Activated CD8-positive, alpha-beta memory T cell treated with anti-CD3 and anti-CD28 coated beads for 1 hour (primary cell): ENCODE measurements at places on chromosomes 1 and 21.

GRCh38 chr1:244077473-244078220 lies 26.6 kb downstream of the ZBTB18 start:
- DNase-seq: no peak

DNA sequence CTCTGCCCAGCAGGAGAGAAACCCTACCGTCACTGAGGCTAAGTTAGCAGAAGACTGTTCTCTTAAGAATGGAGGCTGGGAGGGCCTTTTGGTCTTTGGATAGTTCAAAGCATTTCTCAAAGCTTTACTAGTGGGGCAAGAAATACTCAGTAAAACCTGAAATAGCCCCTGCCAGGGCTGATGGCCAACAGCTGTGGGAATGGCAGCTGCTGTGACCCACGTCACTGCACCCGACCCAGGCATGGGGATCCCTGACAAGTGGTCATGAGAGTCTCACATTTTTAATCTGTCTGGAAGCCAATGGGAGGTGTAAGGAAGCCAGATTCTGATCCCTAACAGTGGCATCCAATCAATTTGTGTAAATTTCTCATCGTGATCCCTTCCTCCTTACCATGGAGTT lies 44.5 kb upstream of the ENAH start:
- DNase-seq: no peak

GRCh38 chr1:197912739-197913494 lies 4.3 kb upstream of the LHX9 start:
- DNase-seq: no peak

GRCh38 chr21:25561668-25562641 lies 45.3 kb downstream of the MRPL39 start:
- peak; percentile 37 for DNase-seq

DNA sequence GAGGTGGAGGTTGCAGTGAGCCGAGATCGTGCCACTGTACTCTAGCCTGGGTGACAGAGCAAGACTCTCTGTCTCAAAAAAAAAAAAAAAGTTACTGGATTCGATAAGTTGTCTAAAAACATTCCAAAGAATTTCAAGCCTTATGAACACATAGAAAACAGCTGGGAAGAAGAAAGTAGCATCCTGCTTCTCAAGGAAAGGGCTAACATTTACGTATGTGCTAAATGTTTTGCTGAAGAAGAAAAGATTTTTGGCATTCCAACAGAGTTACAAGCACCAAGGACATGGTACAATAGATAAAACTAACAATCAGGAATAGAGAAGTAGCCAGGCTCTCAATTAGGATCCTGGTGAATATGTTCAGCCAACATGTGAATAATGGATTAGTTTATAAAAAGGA lies 69.8 kb downstream of the HFM1 start:
- DNase-seq: no peak

GRCh38 chr1:168379104-168379860 lies 98.6 kb downstream of the TBX19 start:
- DNase-seq: no peak

- no peak for DNase-seq
Measured at GRCh38 chr1:230458509-230458908, 32.4 kb upstream of the PGBD5 start.

GRCh38 chr1:37817481-37817880 lies 9.5 kb upstream of the YRDC start:
- DNase-seq: no peak

DNA sequence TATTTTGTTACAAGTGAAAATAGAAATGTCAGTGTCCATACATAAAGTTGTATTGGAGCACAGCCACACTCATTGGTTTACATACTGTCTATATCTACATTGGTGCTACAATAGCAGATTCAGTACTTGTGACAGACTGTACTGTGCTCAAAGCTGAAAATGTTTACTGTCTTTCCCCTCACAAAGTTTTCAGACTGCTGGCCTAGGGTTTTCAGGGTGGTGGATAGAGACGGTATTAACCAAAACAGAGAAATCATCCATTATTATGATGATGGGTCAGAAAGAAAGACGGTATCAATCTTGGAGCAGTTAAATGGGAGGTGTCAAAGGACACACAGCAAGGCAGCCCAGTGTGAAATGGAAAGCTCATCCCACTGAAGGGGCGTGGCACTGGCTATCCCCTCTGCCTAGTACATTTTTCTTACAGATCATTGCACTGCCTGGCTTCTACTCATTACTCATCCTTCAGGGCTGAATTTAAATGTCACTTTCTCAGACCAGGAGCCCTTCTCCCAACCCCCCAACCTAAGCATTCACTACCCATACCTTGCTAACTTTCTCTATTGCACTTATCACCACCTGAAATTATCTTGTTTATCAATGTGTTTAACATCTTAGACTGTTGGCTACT lies 10.2 kb downstream of the JAK1 start:
- DNase-seq: no peak

- DNase-seq: no peak
Measured at GRCh38 chr21:43034101-43034500, 41.5 kb downstream of the CBS start.

DNA sequence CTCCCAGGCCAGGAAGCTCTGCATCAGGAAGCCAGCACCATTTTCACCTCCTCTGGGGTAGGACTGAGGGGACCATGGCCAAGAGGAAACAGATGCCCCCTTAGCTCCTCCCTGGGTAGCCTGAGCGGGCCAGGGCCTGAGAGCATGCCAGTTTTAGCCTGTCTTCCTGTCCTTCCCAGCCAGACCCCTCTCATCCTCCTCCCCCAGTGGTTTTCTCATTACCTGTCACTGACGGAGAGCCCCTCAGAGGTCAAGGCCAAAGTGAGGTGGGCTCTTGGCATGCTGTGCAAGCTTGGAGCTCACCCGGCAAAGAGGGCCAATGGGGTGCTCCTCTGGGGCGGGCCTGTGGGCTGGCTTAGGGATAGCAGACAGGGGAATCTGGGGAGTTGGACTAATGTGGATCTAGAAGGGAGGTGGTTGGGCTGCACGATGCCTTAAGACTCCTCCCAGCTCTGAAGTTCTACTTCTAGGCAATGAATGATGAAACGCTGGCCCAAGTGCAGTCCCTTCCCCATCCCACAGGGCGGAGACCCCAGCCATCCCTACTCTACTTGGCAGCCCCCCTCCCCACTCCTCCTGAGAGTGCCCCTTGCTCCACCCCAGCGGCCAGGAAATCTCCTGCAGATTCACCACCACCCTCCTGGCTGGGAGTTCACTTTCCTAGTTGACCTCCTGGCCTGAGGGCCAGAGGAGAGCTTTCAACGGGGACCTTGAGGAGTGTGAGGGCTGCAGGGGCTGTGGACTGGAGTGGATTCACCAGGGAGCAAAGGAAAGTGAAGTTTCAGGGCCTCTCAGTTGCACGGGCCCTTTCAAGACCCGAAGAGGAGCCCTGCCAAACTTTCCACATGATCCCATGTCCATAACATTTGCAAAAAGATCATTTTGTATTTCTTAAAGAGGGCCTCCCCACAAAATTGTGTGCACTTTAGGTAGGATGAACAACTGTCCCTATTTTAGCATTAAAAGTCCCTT lies 9.4 kb upstream of the LMNA start:
- DNase-seq: no peak

GRCh38 chr1:15621975-15622374 lies 4.7 kb downstream of the DDI2 start:
- no peak for DNase-seq

DNA sequence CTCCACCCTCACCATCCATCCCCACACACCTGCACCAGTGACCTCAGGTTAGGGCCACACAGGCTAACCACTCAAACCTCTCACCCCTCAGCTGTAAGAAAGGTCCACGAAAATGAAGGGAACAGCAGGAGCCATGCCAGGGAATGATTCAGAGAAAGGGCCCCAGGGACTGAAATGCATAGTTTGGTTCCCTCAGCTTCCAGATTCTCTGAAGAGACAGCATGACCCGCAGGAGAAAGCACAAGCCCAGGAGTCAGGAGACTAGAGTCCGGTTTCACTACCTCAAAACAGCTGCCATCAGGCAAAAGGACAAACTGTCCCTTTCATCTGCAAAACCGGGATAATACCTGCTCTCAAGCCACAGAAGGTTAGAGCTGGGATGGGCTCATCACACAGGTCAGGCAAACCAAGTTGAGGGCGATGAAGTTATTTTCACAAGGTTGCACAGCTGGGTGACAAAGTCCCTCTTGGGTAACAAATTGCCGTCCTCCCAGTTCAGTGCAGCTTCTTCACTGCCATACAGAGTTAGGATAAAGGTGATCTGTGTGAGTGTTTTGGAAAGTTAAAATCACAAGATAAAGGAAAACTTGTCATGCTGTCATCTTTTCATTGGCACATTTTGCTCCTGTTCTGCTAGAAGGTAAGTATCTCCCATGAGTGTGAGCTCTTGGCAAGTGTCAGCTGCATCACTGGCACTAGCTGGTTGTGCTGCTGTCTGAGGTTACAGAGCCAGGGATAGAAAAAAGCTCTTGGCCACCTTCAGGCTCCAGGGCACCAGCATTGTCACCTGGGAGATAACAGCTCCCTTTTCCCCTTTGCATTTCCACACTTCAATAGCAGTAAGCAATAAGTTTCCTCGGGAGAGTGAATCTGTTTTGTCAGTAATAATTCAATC lies 120.4 kb downstream of the KCNH1 start:
- no peak for DNase-seq

DNA sequence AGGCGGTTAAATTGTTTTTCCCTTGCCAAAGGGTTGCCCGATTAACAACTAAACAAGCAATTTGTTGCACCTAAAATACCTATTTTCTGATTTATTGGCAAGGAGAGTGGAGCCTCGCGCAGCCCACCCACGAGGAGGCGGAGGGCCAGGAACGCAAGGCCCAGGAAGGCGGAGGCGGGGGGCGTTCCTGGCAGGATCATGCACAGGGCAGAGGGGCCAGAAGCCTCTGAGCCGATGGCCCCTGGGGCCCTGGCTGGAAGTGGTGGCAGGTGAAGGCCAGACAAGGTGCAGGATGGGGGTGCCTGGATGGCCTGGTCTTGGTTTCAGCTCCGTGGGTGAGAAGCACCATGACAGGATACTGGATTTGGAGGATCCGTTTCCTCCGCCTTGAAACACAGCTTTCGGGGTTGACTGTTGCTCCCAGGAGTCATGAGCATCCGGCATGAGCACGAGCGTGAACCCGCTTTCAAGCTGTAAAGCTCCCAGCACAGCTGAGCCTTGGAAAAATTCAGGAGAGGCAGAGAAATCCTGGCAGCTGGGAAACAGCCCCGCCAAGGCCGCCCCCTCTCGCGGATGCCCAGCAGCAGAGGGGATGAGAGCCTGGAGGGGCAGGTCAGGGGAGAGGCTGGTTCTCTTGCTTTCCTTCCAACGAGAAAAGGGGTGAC lies 35.0 kb downstream of the AJAP1 start:
- DNase-seq: no peak

GRCh38 chr1:1540818-1541628 lies 599 bp upstream of the TMEM240 start:
- DNase-seq: no peak

DNA sequence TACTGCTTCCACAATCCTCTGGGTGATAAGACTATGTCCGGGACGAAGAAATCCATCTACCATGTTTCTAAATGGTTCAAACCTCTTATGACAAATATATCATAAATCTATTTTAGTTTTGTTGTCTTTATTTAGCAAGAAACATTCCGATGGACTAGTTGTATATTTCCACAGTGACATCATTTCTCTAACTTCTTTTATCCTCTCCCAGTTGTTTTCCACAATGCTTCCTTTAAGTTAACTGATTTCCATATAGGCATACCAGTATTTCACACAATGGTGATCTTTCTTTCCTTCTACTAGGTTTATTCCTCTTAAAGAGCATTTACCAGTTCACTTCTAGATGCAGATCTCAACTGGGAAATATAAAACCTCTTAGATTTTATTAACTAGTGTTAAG lies 44.8 kb downstream of the USP1 start:
- no peak for DNase-seq

DNA sequence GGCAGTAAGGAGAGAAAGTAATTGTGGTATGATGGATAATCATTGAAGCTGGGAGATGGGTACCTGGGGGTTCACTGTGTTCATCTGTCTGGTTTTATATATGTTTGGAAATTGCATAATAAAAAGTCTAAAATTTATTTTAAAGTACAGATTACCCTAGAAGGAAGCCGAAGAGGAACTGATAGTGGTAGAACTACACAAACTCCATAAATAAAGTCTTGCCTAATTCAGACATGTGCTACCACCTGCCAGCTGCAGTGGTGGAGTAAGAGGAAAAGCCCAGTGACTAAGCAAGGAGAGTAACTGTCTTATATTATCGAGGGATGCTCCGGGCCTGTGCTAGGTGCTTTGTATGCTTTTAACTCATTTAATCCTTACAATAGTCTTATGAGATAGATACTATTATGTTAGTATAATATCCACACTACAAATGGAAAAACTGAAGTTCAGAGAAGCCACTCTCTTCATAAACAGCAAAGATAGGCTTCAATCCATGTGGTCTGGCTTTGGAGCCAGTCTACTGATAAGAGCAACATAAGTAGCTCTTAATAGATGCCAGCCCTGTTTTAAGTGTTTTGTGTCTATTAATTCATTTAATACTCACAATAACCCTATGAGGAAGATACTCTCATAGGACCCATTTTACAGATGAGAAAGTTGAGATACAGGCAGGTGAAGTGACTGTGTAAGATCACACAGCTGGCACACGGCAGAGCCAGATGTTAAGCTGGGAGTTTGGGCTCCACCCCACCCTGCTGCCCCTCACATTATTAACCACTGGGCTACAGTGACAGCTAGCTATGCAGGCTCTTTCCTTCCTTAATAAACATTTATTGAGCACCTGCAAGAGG lies 56.8 kb upstream of the HNRNPU start:
- DNase-seq: no peak

DNA sequence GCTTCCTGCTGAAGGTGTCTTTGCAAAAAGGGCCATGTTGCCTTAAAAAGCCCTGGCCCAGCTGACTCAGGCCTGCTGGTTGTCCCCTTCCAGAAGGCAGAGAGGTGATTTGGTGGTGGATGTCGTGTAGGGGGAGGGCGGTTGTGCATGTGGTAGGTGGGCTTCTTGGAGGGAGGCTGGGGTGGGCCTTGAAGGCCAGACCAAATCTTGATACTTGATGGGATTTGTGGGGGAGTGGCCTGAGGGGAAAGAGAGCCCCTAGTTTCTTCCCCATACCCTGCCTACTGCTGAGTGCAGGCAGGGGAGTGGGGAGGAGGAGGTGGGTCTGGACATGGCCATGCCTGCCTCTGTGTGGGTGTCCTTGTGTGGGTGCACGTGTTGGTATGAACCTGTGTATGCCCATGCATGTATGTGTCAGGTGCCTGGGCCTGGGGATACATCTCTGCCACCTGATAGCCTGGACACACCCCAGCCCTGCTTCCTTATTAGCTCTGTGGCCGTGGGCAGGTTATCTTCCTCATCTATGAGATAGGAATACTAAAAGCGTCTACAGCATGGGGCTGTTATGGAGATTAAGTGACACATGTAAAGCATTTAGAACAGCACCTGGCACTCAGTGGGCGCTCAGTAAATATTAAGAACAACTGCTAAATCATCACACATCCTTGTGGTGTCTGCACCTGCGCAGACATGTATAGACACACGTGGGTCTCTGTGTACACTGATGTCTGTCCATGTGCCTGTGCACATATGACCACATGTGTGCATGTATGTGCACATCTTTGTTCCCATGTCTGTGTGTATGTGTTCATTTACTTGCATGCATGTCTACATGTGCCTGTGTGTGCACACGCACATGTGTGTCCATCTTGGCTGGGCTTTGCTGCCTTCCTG lies 17.0 kb downstream of the FAM151A start:
- no peak for DNase-seq
